Stimulated activated CD8-positive, alpha-beta memory T cell treated with anti-CD3 and anti-CD28 coated beads, Interleukin-4, amount 100 ng/mL, for 1 hour (primary cell): ENCODE measurements at places on chromosomes 11 and 22.

- no peak for DNase-seq
Measured at GRCh38 chr22:28703436-28703835, 23.8 kb upstream of the TTC28 start.

GRCh38 chr11:2748061-2748813, 48.4 kb upstream of the KCNQ1OT1 start:
- DNase-seq, result no peak

DNA sequence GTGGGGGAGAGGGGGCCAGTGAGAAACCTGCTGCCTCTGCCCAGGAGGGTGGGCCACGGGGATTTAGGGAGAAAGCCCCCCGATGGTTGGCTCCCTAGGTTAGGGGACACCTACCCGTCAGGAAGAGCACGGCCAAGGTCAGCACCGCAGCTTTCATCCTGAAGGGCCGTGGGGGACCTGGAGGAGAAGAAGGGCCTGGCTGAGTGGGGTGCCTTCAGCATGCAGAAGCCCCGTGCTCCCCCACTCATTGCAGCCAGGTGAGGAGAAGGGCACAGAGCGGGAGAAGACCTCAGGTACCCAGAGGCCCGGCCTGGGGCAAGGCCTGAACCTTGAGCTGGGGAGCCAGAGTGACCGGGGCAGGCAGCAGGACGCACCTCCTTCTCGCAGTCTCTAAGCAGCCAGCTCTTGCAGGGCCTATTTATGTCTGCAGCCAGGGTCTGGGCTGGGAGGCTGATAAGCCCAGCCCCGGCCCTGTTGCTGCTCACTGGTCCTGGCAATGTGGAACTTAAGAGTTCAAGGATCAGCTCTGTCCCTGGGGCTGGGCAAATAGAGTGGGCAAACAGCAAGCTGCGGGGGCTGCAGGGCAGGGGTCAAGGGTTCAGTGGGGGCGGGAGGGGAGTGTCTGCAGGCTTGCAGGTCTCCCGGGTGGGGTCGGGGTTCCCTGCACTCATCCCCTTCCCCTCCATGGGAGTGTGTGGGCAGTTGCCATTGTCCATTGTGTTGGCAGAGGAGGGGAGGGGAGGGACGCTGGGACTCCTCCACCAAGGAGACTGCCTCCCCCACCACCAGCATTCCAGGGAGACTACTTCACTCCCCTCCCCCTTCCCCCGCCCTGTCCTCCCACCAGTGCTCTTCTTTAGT, at the start of gene APOA1:
Gene APOA1, minus strand, starts transcription at position 392 of the 861 bp plus-strand sequence. Its CDS starts 235 bp downstream, at position 157.
- DNase-seq, result no peak

DNA sequence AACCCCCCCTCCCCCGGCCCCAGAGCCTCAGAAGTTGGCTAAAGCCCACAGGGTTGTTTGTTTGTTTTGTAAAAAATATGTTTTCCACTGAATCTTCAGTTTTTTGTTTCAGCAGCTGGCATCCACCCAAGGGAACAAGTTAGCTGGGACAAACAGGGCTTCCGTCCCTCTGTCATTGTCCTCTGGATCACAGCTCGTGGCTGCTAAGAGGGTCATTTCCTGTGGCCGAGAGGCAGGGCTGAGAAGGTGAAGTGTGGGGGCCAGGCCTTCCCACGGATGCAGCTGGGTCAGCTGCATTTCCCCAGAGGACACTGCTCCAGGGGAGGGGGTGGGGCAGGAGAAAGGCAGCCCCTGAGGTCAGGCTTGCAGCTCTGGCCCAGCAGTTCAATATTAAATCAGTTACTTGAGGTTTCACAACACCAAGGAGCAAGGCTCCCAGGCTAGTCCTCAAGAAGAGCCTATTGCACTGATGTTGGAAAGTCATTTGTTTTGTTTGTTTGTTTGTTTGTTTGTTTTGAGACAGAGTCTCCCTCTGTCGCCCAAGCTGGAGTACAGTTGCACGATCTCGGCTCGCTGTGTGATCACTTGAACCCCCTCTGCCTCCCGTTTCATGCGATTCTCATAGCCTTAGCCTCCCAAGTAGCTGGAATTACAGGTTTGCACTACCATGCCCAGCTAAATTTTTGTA, 34.4 kb upstream of the SMTN start:
- no peak for DNase-seq

DNA sequence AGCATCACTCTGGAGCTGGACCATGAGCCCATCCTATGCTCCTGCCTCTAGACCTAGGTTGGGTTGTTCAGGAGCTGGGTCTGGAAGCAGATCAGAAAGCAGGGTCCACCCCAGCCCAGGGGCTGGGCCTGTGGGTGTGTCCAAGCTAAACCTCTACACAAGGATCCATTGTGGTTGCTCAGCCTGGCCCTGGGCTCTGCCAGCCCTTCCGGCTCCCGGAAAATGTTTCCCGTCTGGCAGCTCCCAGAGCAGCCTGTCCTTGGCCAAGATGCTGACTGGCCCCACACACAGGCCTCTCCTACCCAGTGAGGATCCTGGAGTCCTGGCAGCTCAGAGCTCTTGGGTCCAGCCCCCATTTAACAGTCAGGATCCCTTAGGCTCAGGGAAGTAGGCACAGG, 35.3 kb upstream of the FCHSD2 start:
- DNase-seq, result no peak

GRCh38 chr22:31800065-31800464, 46.2 kb downstream of the DEPDC5 start:
- DNase-seq, result no peak

DNA sequence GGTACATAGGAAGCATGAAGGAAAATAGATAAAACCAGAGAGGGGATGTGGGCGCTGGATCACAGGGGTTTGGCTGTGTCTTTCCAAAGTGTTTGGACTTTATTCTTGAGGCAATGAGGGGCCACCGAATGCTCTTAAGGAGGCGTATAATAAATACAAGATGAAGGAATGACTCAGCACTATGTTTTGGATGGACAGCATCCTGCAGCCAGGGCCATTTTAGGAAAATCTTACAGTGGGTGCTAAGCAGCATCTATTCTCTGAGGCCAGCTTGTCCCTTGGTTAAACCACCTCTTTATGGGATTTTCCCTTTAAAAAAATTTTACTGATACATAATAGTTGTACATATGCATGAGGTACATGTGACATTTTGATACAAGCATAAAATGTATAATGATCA, 4.3 kb upstream of the LDHA start:
- no peak for DNase-seq

DNA sequence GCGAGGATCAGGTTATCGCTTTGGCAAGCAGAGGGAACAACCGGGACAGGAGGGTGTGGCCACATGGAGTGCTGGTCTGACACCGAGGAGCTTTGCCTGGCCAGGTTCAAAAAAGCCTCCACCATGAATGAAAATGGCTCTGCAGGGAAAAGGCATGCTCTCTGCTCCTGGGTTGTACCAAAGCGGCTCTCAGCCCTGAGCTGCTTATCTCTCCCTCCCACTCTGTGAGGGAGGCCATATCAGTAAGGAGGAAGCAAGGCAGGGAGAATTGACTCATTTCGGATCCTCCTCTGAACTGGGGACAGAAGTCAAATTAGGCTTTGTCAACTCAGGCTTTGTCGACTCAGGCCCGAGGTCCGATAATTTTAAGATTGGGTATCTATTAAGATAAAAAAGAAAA, 82.9 kb upstream of the CRTAM start:
- no peak for DNase-seq

GRCh38 chr11:126926376-126926791, 74.2 kb downstream of the KIRREL3 start:
- DNase-seq, result no peak

DNA sequence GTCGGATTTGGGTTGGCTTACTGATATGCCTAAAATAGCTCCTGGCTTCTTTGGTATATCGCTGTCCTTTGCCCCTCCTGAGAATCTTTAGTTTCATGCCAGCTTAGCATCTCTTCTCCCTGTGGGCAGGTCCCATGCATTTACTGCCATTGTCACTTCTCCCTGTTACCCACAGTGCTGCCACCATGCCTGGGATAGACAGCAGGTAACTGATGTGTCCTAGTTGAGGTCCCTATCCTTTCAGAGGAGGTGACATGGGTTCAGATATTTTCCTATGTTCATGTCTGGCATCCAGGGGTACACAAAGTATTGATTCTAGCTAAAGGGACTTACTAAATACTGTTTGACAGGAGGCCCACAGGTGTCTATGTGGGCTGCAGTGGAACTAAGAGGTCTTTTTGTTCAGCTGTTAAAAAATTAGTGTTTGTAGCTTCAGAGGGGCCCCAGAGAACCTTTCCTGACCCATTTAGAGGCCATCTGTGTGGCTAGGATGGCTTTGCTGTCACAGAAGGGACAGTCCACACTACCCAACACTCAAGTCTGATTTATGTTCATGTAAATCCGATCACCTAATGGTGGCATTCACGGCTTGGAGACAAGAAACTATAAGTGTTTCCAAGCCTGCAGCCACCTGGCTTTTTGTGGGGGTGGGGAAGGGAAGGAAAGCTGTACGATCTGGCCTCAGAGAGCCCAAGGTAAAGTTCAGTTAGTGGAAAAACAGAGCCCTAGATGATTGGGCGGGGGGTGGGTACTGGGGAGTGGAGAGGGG, 8.5 kb downstream of the TIMP3 start:
- DNase-seq, result no peak

DNA sequence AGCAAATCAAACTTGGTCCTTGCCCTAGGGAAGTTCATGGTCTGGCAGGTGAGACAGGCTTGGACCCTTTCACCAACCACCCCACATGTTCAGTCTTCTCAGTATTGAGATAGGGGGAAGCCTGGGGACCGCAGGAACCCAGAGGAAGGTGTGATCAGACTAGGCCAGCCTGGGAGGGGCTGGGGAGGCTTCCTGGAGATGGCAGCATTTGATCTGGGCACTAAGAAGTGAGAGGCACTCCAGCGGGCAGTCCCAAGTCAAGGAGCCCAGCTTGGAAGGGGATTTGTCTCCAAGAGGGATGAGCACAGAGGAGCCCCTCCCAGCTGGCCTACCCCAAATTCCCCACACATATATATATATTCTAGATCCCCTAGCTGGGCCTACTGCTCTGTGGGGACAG, 5.4 kb downstream of the LRRC32 start:
- DNase-seq, result no peak

- no peak for DNase-seq
Measured at GRCh38 chr11:14041040-14041439, 78.5 kb downstream of the SPON1 start.

GRCh38 chr11:75966537-75967287, 151.7 kb downstream of the UVRAG start:
- no peak for DNase-seq

- peak; percentile 21 for DNase-seq
Measured at GRCh38 chr11:6746086-6746618, 25.6 kb downstream of the OR2AG2 start.

DNA sequence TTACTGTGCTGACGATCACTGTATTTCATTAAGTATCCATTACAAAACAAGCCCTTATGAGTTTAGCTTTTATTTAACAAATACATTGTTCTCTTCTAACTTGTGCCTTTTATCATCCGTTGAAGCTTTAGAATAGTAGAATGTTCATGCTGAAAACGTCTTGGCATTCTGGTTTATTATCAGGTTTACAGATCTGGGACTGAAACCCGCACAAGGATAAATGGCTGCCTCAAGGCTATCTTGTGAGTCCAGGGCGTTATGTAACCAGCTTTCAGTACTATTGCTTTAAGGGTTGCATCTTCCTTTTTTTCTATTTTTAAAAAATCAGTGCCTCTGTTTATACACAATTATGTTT, 66.6 kb upstream of the PRODH start:
- no peak for DNase-seq
